Activated CD4-positive, alpha-beta T cell treated with anti-CD3 and anti-CD28 coated beads, Interleukin-10, Interleukin-2, amounts not matched to agents 100 ng/mL and 50 ng/mL, durations not matched to agents 16 hours and 8 hours (primary cell): ENCODE measurements at places on chromosomes 13 and 19.

DNA sequence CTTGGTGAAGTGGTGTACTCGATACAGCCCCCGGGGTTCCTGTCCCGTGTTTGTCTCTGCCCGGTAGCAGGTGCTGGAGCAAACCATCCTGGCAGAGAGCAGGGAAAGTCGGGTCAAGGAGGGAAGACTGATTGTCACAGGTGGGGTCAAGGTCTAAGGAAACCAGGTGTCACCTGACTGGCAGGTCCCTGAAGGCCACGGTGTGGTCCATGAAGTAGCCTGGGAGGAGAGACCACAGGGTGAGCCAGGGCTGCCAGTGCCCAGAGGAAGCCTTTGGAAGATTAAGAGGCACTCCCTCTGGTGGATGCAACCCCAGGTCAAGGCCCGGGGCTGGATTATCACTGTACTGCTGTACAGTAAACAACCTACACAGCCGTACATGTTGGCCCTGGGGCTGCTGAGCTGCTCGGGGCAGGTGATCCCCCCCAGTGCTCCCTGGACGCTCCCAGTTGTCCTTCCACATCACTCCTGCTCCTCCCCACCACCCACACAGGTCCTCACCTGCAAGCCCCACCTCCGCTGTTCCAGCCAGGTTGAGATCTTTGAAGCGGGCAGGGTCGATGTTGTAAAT lies 6.0 kb upstream of the CCER2 start:
- no peak for DNase-seq

DNA sequence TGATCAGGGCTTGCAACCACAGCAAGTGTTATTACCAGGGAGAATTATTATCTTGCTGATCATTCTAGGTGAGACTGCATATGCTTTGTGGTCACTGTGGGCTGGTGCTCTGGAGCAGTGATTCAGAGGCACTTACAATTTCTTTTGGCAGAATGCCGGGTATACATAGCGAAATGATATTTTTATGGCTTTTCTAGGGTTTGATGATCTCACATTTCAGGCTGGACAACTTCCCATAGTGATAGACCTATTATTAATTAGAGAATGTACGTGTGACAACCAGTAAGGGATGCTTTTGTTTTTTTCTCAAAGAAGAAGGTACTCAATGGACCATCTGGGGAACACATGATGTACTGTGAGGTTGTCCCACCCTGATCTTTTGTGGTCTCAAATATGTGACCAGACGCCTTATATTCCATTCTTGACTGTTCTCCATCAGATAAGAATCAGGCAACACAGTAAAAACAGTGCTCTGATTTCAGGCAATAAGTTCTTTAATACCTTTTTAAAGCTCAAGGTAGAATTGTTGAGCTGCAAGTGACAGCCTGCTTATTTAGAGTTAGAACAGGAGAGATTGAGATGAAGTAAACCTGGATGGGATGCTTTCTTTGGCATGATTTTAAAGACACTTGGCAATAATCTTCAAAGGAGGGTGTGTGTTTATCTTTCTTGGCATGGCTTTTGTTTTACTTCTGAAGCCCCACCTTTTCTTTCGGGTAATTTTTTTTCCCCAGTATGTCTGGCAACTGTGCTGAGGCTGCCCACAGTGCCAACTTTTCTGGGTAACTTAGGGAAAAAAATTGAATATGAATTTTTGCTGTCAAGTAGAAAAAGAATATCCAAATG lies 27.4 kb upstream of the SCEL start:
- no peak for DNase-seq

DNA sequence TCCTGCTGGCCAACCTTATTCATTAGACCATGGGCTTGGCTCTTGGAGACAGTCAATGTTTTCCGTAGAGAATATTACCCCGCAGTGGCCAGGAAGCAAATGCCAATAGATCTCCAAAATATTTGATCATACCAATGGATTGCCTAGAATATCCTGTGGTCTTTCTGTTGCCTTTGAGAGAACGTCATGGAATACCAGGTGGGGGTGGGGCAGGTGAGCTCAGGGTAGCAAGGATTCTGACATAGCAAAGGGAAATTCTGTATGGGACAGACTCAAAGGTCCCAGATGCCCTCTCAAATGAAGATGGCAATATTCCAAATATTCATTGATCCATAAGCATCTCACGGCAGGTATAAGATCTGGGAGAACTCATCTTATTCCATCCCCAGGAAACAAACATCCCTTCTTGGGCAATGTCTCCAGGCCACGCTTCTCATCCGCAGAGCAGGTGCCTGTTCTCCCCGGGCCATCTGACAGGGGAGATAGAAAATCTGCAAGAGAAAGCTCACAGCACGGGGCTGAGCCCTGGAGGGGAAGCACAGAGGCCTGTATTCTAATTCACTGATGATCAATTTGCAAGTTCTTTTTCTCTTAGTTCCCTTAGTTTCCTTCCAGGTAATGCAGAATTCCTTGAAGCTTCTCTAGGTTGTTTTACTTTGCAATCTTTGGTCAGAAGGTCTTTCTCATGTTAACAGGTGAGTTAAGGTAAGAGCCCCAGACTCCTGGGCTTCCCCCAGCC lies 69.6 kb upstream of the TSHZ3 start:
- no peak for DNase-seq

- no peak for DNase-seq
Observed at GRCh38 chr13:36329361-36329760, 16.8 kb downstream of the SPART start.

- no peak for DNase-seq
Observed at GRCh38 chr19:42629191-42629590, 34.5 kb upstream of the CEACAM8 start.

DNA sequence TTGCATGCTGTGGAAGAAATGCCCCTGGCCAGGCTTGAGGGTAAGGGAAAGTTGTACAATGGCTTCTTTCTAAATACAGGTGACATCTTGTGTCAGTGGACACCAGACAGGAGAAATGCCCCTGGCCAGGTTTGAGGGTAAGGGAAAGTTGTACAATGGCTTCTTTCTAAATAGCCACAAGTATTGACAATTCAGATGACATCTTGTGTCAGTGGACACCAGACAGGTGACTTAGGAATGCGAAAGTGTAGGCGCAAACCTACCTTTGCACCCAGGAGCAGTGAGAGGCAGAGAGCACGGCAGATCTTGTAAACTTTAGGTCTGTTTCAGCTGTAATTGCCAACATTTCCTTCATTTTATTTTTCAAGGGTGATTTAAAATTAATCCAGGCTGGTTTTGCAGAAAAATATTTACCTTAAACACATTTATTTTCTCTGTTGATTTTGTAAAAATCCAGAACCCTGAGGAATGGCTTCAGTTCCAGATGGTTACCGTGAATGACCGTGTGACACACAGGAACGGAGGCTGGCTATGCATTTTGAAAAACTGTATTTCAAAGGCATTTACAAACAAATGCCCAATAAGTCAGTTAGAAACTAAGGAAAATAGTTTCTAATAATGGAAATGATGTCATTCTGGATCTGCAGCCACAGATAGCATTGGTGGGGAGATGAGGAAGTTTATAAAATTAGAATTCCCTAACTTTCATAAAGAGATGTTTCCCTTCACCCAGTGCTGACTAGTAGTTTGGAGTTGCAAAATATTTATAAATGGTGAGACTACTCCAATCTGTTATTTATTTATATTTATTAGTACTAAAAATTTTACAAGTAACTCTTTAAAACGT lies 34.9 kb downstream of the TNFSF13B start:
- DNase-seq: no peak

DNA sequence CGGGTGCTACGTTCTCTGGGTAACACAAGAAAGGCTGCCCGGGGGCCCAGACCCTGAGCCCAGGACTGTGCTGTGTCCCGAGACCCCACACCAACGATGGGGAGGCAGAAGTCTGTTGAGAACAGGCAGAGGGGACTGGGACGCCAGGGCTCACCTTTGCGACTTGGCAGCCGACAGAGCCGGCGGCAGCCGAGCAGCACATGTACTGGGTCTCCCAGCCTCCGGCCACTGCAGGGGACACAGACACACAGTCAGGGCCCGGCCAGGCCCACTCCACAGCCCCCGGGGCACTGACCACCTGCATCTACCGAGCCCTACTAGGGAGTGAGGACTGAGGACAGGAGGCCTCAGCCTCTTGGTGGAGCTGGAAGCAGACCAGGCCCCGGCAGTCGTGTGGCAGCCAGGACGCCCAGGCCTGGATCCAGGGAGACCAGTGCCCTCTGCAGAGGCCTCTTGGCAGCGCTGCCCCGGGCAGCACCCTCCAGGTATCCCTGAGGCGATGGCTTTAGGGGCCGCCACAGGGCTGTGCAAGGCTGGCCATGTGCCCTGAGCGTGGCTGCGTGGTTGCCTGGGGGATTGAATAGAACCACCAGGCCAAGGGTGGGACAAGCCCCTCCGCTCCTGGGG lies 5.6 kb upstream of the ATP8B3 start:
- DNase-seq: no peak

GRCh38 chr19:15672580-15673175 lies at the start of gene CYP4F12:
CYP4F12 (plus strand) TSS chr19:15673087; CDS start chr19:15673530, 443 bp downstream.
- no peak for DNase-seq
